ENCODE measurements at places on chromosomes 6 and 20. TPM values are rescaled to one million over a fixed set of nuclear protein-coding genes. Genes with fewer than 3 reads are reported as not detected.

GRCh38 chr6:20583444-20583800 is 49.2 kb downstream of the CDKAL1 start:
- DNase-seq, result no peak

DNA sequence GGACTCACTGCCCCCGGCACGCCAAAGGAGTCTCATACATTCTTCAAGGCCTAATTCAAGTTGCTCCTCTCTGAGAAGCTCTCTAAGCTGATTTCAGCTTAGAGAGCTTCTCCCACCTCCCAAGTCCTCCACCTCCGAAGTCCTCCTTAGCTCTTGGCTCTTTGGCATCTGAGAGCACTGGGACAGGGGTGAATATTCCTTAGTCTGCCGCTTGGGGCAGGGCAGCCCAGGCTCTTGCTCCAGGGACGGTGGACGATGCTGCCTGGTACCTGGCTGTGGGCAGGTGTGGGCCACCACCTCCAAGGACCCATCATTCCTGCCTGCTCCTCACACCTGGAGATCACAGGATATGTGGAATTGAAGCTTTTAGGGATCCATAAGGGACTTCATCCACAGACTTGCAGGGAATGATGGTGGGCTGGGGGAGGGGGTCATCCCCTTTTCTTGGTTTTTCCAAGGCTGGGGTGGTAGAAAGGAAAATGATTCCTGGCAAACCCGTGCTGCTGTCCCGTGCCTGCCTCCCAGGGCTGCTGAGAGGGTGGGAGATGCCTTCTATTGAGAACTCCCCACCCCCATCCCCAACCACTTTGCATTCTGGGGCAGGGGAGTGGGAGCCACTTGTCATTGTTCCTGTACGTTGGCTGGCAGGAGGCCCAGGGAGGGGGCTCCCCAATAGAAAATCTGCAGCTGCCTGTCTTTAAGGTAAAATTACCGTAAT is 57.4 kb downstream of the ARHGAP40 start:
- no peak for DNase-seq

DNA sequence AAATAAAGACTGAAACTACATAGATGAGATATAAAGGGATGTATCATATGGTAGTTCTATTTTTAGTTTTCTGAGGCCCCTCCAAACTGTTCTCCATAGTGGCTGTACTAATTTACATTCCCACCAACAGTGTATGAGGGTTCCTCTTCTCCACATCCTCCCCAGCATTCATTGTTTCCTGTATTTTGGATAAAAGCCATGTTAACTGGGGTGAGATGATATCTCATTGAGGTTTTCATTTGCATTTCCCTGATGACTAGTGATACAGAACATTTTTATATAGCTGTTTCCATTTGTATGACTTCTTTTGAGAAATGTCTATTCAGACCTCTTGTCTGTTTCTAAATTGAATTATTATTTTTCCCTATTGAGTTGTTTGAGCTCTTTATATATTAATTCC is 229.3 kb downstream of the RFPL4B start:
- no peak for DNase-seq

DNA sequence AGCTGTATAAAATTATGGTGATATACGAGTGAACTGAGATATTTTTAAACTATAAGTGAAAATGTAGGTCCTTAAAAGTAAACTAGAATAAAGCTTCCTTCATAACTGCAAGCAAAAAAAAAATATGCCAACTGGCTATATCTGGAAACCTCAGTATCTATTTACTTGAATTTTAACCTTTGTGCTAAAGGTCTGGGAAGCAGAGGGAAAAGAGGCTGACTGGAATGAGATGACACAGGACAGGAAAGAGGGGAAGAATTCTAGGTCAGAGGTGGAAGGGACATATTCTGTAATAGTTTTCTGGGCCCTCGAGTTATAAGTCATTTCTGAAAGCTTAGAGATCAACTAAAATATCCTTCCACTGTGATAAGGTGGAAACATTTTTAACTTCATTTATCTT is 46.8 kb downstream of the AIG1 start:
- DNase-seq, result no peak

- no peak for DNase-seq
Observed at GRCh38 chr6:100246206-100246605, 218.5 kb downstream of the SIM1 start.

GRCh38 chr6:77650098-77650663 is 2.7 kb upstream of the MEI4 start:
- no peak for DNase-seq

GRCh38 chr6:80457439-80457933 is 351.0 kb downstream of the BCKDHB start:
- DNase-seq, result peak; percentile 25

DNA sequence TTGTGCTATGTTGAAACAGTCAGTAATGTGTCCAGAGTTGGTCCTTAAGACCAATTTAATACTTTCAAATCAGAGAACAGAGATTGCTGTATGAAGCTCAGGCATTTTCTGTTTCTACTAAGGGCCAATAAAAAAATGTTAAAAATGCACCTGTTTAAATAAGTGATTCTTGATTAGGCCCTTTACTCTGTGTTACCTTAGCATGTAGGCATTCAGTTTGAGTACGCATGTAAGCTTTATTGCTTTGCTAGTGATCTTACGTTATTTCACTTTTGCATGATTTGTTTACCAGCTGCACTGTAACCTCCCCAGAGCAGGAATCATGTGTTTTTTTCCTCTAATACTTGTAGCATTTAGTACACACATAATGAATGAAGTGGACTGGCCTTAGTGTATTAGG is 61.0 kb downstream of the AFG1L start:
- DNase-seq, result no peak

DNA sequence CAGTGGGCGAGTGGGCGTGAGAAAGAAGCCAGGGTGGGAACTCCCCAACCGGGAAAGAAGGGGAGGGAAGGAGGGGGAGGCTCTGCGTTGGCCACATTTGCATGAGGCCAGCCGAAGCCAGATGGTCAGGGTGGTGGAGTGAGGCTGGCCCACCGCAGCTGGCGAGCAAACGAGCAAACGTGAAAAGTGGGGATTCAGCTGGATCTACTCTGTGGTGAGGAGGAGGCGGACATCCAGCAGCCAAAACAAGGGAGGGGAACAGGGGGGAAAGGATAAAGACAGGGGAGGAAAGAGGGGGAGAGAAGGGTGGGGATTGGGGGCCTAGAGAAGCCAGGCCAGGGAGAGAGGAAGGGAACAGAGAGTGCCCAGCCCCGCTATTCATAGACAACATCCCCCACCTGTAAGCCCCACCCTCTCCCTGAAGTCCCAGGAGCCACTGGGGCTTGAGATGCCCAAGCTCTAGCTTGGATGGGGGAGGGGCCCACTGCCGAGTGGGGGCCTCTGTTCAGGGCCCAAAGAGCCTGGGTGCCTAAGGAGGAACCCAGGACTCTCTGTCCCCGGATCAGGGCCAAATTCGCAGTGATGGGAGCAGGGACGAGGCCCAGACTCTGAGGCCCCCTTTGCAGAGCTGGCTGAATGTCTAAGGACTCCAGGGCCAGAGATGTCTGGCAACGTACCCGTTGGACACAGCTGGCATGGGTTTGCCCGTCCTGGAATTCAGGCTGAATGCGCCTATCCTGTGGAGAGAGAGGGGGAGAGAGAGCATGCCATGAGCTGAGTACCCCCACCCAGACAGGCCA is 45.1 kb downstream of the CPNE5 start:
- DNase-seq, result no peak

- DNase-seq, result no peak
Observed at GRCh38 chr6:3617192-3617631, 134.3 kb downstream of the PXDC1 start.

GRCh38 chr6:43393602-43394001 is 24.2 kb upstream of the ZNF318 start:
- no peak for DNase-seq

DNAH8 gene
- total RNA-seq, result under 0.01 TPM

PPP1R11 gene
- 17.1 TPM for total RNA-seq

LTB gene
- total RNA-seq, result not detected

Data from frontal cortex (tissue), 4 donors.